ENCODE measurements at places on chromosomes 3 and 15.

GRCh38 chr15:35141743-35142471 is 56.8 kb upstream of the NANOGP8 start:
- no peak for DNase-seq

- peak; percentile 56 for DNase-seq
These were observed 3.2 kb downstream of the NEIL1 start for GRCh38 chr15:75349851-75350588.

DNA sequence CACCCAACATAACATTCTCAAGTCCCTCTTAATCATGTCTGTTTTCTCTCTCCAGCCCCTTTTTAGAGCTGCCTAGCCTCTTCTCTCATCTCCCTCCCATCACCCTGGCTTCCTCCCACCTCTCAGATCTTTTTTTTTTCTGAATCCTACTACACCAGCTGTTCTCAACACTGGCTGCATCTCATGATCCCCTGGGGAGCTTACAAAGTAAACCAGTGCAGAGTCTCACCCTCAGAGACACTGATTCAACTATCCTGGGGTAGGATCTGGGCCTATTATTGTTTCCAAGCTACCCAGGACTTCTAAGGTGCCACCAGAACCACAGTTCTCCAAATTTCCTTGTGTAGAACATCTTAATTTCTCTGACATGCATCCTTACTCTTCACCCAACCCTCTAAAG is 50.3 kb upstream of the ACAN start:
- no peak for DNase-seq

DNA sequence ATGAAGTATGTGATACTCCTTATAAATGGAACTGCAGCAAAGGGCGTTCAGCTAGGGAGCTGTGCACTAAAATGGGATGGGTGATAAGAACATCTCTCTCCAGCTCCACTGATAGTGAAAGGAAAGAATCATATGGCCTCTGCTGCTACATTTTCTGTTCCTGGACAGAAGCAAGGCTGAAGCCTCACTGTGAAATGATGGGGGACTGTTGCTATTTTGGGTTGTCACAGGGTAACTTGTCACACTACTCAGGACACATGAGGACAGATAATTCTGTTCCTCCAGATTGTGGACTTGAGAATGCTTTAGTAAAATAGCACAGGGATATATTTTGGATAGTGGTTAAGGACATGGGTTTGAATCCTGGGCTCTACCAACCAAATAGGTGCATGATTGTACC is 423.6 kb downstream of the FHIT start:
- DNase-seq: no peak

- DNase-seq: no peak
These were observed 483.2 kb upstream of the TBL1XR1 start for GRCh38 chr3:177680472-177680821.

DNA sequence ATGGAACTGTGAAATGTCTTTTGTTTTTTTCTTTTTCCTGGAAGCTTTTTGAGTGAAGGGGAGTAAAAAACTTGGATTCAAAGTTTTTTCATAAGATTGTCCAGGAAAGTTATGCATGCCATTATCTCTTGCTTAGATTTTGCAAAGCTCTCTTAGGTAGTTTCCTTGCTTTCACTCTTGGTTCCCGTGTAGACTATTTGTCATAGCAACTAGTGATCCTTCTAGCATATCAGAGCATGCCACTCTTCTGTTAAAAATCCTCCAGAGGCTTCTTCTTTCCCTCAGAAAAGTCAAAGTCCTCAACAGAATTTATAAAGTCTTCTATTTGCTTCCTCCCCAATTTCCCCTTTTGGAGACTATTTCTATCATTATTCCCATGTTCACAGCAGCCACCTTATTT is 21.1 kb downstream of the GTF2E1 start:
- DNase-seq: no peak

DNA sequence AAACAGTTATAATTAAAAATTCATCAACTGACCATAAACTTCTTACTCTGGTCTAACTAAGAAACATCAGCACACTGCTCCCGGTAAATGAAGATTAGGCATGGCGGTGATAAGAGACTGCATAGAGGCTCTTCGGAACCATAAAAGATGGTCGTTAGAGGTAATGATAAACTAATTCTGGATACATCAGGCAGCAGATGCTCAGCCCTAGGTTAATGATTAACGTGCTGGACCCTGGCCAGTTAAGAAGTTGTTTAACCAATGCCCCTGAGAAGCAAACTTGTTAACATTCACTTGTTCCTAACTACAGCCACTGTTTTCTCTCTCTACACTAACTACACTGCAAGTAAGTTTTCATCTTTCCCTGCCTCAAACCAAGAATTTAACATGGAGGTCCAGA is 111.5 kb downstream of the PDZRN3 start:
- DNase-seq: no peak

DNA sequence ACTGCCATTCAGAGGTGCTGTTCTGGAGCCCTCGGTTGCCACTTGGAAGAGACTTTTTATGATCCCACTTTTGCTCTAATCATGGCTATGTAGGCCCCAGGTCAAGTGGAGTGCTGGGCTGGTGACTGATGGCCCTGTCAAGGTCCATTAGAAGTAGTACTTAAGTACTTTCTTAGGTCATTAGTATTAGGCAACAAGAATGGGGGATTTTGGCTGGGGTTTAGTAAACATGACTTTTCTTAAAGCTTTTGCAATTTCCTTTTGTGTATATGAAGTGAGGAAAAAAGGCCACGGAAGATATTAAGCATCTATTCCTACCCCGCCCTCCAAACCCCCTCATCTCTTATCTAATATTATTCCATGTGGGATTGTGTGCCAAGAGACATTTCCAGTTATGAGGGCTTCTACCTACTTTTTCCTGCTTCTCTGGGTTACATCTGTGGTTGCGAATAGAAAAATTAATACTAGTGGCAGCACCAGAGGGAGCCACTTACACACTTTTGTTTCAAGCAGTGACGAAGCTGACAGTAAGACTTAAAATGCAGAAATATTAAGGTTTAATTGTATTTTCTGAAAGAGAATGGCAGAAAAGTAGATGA is 13.9 kb downstream of the NLGN1 start:
- DNase-seq: no peak
